ENCODE measurements at places on chromosomes 16 and 17.

DNA sequence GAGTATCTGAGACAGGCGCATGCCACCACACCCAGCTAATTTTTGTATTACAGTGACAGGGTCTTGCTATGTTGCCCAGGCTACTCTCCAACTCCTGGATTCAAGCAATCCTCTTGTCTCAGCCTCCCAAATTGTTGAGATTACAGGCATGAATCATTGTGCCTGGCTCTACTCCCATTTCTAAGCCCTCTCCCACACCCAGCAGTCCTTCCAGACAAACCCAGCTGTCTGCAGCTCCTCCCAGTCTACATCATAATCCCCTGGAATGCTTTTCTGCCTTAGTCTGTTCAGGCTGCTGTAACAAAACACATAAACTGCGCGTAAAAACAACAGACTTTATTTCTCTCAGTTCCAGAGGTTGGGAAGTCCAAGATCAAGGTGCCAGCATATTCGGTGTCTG lies 144.5 kb downstream of the GRIN2A start:
- DNase-seq = no peak

- DNase-seq = no peak
Observed at GRCh38 chr16:15033309-15033707, 22.6 kb downstream of the NTAN1 start.

- no peak for DNase-seq
Observed at GRCh38 chr17:46045639-46046038, 46.6 kb downstream of the STH start.

DNA sequence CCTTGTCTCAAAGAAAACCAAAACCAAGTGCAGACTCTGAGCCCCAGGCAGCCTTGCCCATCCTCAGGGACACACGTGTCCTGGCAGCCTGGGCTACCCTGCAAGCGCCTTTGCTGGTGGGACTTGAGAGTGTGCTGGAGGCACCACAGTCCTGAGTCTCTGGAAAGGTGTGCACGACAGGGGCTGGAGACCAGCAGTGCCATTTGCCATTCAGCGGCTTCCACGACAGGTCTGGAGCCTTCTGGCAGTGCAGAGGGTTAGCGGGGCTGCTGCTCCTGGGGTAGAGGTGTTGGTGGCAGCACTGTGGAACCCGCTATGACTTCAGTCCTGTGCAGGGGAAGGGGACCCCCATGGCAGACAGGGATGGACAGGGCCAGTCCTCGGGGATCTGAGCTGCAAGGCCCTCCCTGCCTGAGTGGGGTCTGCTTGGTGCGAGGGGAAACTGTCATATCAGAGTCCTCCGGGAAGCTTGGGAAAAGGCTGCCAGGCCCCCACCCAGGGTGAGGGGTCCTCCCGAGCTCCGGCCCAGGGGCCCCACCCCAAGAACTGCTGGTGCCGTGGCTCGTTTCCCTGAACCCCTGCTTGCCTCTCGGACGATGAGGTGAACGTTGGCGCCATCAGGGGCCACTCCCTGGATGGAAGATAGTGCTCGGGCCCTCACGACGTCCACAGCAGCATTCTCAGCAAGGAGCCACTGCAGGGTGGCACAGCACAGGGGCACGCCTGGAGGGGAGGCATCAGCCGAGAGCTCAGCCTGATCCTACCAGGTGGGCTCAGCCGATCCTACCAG lies 6.8 kb downstream of the FAAP100 start:
- DNase-seq = no peak

DNA sequence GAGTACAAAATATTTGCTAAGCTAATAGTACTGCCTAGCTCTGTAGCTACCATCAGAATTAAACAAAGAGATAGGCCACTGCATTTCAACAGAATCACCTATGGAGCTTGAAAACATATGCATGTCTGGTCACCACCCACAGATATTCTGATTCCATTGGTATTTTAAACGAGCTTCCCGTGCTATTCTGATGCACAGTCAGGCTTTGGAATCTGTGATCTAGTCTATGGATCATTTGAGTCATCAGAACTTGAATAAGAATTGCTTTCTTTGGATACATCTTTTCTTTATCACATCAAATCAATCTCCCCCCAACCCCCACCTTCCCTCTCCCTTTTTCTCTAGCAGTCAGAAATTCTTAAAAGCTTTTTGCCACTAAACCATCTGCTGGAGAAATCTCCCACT lies 124.7 kb downstream of the NPIPB5 start:
- DNase-seq = no peak

DNA sequence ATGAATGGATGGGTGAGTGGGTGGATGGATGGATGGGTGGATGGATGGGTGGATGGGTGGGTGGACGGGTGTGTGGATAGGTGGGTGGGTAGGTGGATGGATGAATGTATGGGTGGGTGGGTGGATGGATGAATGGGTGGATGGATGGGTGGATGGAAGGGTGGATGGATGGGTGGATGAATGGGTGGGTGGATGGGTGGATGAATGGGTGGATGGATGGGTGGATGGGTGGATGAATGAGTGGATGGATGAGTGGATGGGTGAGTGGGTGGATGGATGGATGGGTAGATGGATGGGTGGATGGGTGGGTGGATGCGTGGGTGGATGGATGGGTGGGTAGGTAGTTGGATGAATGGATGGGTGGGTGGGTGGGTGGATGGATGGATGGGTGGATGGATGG lies 13.2 kb upstream of the ATP2C2 start:
- no peak for DNase-seq
